MM.1S (cell line): ENCODE measurements at places on chromosomes 5 and 9.

DNA sequence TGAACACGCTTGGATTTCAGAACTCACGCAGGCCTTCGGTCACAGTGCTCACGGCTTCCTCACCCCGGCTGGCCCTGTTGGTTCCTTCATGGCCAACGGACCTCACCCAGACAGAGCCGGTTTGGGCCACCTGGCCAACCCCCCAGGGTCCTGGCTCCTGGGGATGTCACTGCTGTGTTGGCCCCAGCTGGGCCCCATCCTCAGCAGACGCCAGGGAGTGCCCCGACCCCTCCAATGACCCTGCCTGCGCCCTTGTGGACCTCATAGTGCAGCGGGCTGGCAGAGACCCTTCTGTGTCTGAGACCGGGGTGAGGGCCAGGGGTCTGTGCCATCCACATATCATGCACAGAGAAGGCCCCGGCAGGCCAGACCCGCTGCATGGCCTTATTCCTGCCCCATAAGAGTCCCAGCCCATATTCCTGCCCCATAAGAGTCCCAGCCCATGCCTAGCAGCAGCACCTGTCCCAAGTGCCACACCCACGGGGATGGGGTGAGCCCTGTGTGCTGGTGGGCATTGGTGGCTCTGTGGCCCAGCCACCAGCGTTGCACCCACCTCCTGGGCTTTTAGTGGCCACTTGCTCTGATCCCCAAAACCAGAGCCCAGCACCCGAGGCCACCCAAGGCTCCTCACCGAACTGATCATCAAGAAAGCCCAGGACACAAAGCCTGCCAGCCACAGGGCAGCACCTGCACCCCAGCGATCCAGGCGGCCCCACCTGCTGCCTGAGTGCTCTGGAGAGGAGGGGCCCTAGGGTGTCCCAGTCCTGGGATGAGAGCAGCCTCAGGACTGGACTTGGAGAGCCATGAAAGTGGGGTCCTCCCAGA, 1.3 kb upstream of the LPCAT1 start:
- H3K27me3 ChIP-seq: no peaks in the 10 kb centered on the region
- H3K4me3 ChIP-seq: no peak overlapping the region
- H3K36me3 ChIP-seq: peaks cover 6% of the 10 kb centered on the region; the same call in 1 of the 2 replicates
- no peak overlapping the region for H3K27ac ChIP-seq

GRCh38 chr5:159944056-159944600, 27.8 kb downstream of the ADRA1B start:
- no peaks in the 10 kb centered on the region for H3K27me3 ChIP-seq
- H3K4me3 ChIP-seq: no peak overlapping the region
- no peaks in the 10 kb centered on the region for H3K36me3 ChIP-seq
- H3K4me1 ChIP-seq: no peaks in the 10 kb centered on the region

- no peaks in the 10 kb centered on the region for H3K27me3 ChIP-seq
- H3K4me1 ChIP-seq: peaks cover 2% of the 10 kb centered on the region; the same call in 1 of the 2 replicates
- H3K27ac ChIP-seq: peak overlapping the region; percentile 28; the same call in 1 of the 2 replicates
- H3K36me3 ChIP-seq: no peaks in the 10 kb centered on the region
- no peak overlapping the region for H3K4me3 ChIP-seq
These were observed 107.1 kb upstream of the MSX2 start for GRCh38 chr5:174617285-174617684.

- no peak overlapping the region for H3K4me3 ChIP-seq
- H3K27ac ChIP-seq: peak overlapping the region; percentile 82
- H3K36me3 ChIP-seq: no peaks in the 10 kb centered on the region
These were observed 54.6 kb upstream of the CLINT1 start for GRCh38 chr5:157913575-157913974.

GRCh38 chr5:135724617-135725016, 109.8 kb upstream of the SLC25A48 start:
- no peaks in the 10 kb centered on the region for H3K27me3 ChIP-seq
- no peaks in the 10 kb centered on the region for H3K36me3 ChIP-seq
- DNase-seq: no peak
- no peak overlapping the region for H3K27ac ChIP-seq
- no peaks in the 10 kb centered on the region for H3K4me1 ChIP-seq
